ENCODE measurements at places on chromosomes 7 and 10. TPM values are rescaled to one million over a fixed set of nuclear protein-coding genes. Genes with fewer than 3 reads are reported as not detected.

- no peak for DNase-seq
These were observed at the start of gene USP54 for GRCh38 chr10:73590881-73591799. USP54 (minus strand) TSS chr10:73591342; CDS start chr10:73575658, 15,684 bp downstream.

DNA sequence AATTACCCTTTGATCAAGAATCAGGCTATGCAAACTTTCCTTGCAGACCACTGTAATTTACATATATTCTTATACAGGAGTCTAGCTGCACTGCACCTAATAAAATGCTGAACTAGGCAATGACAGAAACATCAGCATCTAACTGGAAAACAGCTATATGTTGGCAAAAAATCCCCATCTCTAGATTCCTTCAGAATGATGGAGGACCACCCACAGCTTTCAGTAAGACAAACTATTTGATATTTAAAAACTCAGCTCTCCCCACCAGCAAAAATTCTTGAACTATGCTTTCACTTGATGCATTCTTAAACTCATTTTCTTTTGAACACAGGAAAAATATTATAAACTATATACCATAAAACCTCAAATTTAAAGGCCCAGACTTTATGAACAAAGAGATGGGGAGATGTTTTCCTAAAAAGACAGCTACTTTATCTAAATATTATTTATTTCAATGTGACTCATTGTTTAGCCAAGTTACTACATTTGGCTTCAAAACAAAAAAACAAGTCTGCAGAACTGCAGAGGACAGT, 77.4 kb downstream of the SEMA3C start:
- DNase-seq, result no peak

GRCh38 chr10:70726909-70727495, 54.7 kb downstream of the ADAMTS14 start:
- no peak for DNase-seq

GRCh38 chr10:54708591-54708990, 92.4 kb downstream of the PCDH15 start:
- DNase-seq, result no peak

DNA sequence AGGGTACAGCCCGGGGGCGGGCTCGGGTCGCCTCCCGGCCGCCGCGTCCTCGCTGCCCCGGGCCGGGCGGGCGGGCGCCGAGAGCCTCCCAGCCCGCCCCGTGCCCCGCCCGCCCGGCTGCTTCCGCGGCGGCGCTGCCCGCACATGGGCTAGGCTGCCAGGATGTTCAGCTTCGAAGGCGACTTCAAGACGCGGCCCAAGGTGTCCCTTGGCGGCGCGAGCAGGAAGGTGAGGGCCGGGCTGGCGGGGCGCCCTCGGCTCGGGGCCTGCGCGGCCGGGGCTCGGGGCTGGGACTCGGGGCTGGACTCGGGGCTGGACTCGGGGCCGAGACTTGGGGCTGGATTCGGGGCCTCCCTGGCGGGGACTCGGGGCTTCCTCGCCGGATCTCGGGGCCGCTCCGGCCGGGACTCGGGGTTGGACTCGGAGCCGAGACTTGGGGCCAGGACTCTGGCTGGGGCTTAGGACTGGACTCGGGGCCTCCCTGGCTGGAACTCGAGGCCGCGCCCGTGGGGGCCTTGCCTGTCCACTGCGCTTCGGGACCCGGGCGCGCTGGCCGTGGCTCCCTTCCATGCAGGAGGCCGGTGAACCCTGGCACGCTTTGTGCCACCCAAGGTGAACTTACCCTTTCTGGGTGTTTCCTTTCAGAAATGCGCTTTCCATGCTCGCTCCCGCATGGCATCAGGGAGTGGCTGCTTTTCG, 534 bp downstream of the UBE3C start:
- DNase-seq, result no peak

DNA sequence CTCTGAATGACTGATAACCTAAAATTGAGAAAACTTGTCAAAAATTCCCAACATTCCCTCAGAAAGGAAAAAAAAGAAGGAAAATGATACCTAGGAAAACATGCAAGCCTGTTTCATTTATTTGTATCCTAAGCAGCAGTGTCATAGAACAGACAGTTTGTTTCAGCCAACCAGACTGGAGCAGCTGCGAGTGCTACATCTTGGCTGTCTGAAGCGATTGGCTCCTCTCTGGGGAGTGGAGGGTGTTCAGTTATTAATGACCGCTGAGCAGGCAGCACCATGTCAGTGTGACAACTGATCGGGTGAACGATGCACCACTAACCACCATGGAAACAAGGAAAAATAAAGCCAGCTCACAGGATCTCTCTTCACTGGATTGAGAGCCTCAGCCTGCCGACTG, at the start of gene LRRN3:
LRRN3 (plus strand) TSS at position 282 of the 400 bp plus-strand sequence. CDS start 31,646 bp downstream, outside the sequence.
- DNase-seq, result no peak

SNX13 gene
- total RNA-seq, result 46.5 TPM

HOXA3 gene
- total RNA-seq, result not detected

Data from activated B cell treated with CpG ODN at 0.5 μM for 24 hours (primary cell).